NCI-H1694 treated with DMSO at 0.1 percent for 48 hours (cell line): ENCODE measurements at places on chromosomes 12 and 14.

DNA sequence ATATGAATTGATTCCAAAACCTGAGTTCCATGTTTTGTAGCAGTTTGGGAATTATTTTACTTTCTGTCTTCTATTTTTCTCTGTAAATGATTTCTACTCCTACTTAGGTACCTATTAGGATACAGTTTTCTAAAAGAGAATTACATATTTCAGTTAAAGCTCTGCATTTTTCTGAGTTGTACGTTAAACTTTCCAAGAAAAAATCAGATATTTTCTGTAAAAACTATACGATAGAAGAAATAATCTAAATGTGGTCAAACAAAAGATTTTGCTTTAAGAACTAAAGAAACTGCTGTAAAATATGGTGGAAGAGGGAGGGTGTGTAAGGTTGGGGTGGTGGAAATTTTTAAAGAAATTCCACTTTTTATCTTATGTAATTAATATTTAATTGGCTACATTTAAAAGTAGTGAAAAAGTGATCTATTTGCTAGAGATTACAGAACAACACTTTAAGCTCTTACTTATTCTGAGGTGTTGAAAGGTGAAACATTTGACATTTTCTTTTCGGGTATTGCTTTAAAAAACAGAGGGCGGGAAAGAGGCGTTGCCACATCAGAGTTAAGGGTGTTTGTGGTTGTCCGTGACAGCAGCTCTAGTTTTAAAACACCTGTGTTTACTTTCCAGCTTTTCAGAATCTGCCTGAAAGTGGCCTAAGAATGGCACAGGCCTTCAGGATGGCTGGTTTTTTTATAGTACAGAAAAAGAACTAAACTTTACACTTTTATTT, 187.3 kb downstream of the MIPOL1 start:
- DNase-seq = no peak

GRCh38 chr12:79374545-79374944, 316.2 kb downstream of the PAWR start:
- DNase-seq = no peak

- DNase-seq = no peak
These were observed 407.0 kb upstream of the MGAT4C start for GRCh38 chr12:86663173-86663572.

- no peak for DNase-seq
These were observed 206.0 kb upstream of the PLEKHG7 start for GRCh38 chr12:92496790-92497189.

GRCh38 chr12:52020539-52021336, 14.0 kb downstream of the TAMALIN start:
- peak; percentile 58 for DNase-seq

DNA sequence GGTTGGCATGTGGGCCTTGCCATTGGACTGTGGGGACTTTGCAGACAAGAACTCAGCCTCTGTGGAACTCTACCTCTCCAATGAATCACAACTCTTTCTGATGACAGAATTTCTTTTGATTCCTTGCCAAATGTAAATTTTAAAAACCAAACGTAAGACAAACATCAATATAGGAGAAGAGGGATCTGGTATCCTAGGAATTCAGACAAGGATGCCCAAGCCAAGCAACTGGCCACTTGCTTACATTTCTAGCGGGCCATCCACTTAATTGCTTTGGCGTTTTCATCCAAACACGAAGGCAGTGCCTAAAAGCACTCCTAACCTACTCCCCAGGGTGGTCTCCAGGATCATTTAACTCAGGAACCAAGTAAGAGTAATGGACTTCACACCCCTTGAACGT, 23.4 kb upstream of the RAB35 start:
- DNase-seq = no peak

DNA sequence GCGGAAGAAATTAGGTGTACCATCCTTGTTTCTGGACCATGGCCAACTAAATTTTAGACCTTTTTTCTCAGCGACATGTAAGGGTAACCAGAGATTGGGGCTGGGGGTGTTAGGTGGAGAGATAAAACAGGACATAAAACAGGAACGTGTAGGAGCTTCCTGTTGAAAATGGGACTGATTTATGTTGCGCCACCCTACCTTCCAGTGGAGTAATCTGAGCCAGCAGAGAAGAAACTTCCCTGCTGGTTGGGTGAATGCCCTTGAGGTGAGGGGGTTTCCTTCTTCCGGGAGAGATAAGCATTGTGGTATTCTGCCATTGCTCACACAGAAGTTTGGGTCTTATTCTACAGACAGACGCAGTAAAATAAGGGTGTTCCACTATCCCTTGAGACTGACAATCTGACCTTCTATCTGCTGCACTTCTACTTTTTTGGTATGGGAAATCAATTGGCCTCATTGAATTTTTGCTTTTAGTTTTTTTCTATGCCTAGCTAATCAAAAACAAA, 417.6 kb downstream of the PCNX1 start:
- DNase-seq = no peak

DNA sequence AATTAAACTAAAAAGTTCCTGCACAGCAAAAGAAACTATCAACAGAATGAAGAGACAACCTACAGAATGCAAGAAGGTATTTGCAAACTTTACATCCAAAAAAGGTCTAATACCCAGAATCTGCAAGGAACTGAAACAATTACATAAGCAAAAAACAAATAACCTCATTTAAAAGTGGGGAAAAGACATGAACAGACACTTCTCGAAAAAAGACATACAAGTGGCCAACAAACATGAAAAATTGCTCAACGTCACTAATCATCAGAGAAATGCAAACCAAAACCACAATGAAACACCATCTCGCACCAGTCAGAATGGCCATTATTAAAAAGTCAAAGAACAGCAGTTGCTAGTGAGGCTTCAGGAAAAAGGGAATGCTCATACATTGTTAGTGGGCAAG, 15.2 kb downstream of the PDE6H start:
- no peak for DNase-seq

DNA sequence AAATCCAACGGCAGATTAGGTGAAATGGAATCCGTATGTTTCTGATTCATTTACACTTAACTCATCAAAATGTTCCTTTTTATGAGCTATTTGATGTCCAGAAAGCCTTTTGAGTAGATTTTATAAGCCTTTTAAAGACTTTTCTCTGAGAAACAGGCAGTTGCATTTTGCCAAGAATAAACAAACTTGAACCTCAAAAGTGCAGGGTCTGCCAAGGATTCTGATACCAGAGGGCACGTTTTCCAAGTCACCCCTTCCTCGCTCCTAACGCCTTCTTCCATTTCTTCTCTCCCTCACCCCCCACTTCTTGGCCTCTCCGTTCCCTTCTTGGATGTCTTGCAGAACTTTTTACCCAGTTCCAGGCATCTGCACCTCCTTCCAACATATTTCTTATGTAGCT, 200.6 kb upstream of the TBX3 start:
- no peak for DNase-seq

DNA sequence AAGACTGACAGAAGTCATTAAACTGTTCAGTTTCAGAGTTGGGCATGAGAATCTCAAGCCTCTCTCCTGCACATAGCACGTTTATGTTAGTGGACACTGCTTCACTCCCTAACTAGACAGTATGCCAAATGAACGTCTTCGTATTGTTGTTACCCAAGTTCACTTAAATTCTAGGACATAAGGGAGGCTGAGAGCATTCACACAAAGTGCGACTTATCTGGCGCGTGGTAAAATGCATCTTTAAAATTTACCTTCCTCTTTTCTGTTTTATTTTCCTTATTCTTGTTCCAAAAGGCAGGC, 166.3 kb downstream of the AKAP6 start:
- DNase-seq = no peak

DNA sequence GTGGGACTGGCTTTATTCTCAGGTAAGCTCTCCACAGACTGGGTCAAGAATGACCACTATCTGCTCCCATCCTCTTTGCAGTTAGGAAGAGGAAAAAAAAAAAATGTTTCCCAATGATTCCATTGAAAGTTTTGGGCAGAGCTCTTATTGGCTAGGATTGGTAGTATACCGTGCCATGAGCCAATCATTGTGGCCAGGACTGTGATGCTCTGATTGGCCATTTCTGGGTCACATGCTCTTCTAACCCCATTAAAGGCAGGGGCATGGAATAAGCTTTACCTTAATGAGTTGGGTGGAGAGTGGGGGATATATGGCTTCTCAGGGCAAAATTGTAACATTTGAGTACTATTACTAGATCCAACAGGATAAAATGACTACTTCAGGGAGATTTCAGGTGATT, 49.4 kb upstream of the WSCD2 start:
- no peak for DNase-seq

- no peak for DNase-seq
These were observed 1.9 kb downstream of the GPHN start for GRCh38 chr14:66509874-66510273.

DNA sequence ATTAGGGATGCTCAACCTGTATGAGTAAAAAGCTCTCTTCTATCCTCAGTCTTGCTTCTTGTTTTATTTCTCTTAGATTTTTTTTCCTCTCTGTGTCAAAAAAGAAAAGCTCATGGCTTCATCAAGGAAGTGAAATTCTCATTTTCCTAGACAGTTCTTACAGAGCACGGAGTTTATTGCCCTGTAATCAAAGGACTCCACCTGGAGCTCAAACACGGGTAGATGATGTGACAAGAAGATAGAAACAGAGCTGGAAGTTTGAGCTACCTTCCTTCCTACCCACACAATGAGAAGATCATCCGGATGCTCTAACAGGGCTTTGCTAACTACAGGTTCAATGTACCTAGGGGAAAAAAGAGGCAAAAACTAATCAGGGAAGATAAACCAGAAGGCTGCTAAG, 564.8 kb downstream of the MED13L start:
- no peak for DNase-seq

DNA sequence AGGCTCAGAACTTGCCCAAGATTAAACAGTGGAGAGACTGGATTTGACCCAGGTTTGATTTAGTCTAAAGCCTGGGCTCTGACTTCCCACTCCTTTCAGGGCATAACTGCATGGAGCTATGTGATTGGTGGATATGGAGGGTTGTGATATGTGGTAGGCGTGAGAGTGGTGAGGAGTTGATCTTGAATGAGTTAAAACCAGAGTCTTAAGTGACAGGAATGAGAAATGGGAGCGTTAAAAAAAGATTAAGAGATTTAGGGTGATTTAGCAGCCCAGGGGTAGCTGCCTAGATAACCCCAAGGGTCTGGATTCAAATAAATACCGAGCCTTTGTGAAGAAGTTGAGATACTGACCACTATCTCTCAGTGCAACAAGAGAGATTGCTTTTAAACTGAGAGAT, 8.4 kb downstream of the SYNDIG1L start:
- no peak for DNase-seq

- DNase-seq = no peak
These were observed 93.3 kb downstream of the FIGNL2 start for GRCh38 chr12:51755251-51755650.

- no peak for DNase-seq
These were observed 52.6 kb upstream of the KCNJ8 start for GRCh38 chr12:21827083-21827482.

DNA sequence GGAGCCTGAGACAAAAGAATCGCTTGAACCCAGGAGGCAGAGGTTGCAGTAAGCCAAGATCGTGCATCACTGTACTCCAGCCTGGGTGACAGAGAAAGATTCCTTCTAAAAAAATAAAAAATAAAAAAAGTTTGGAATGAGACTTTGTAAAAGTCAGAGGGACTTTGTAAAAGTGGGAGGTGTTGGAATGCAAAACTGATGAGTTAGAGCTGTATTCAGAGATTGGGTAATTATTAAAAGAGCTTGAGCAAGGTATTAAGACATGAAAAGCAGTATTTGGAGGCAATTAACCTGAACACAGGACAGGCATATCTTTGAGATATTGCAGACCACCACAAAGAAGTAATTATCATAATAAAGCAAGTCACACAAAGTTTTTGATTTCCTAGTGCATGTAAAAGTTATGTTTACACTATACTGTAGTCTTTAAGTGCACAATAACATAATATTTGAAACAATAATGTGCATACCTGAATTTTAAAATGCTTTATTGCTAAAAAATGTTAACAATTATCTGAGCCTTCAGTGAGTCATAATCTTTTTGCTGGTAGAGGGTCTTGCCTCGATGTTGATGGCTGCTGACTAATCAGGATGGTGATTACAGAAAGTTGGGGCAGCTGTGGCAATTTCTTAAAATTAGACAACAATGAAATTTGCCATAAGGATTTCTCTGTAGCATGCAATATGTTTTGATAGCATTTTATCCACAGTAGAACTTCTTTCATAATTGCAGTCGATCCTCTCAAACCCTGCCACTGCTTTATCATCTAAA, 33.1 kb downstream of the PHLDA1 start:
- DNase-seq = no peak

DNA sequence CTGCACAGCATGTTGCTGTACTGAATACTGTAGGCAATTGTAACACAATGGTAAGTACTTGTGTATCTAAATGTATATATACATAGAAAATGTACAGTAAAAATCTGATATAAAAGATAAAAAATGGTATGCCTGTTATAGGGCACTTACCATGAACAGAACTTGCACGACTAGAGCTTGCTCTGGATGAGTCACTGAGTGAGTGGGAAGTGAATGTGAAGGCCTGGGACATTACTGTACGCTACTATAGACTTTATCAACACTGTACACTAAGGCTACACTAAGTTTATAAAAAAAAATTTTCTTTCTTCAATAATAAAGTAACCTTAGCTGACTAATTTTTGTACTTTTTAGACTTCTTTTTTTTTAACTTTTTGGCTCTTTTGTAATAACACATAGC, 24.2 kb upstream of the NEDD1 start:
- no peak for DNase-seq

DNA sequence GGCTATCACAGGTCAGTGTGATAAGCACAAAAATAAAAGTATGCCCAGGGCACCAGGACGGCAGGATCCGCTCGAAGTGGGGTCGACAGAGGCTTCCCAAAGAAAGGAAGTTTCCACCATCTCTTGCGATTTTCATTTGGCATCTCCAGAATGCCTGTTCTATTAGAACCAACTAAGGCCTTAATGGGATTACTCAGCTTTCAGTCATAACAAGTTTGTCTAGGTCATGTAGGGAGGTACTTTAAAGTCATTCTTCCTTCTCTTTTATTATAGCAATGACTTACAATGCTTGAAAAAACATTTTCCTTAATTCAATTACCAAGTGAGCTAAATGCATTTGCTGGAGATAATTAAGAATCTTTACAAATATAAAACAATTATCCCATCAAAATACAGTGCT, 83.6 kb upstream of the DIO3 start:
- no peak for DNase-seq

GRCh38 chr14:71668186-71668912, 263.9 kb upstream of the RGS6 start:
- DNase-seq = no peak

GRCh38 chr14:49545071-49545470, 41.1 kb downstream of the RPS29 start:
- no peak for DNase-seq

DNA sequence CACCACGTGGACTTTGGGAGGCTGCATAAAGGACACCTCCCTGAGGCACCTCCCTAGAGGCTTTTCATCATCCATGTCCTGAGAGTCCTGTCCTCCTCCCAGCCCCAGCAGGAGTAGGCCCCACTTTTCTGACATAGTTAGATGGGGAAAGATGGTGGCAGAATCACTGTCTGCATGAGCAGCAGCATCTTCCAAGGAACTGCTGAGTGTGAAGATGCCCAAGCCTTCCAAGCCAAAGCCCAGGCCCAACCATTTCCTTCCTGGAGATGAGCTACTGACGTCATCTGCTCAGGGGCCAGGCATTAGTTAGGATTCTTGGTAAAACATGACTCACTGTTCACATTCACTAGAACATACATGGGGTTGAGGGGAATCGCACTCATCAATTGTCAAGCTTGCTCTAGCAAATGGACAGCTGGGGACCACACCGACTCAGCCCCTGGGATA, 37.3 kb downstream of the VDR start:
- no peak for DNase-seq
